ENCODE measurements at places on chromosomes 5 and 9. TPM values are rescaled to one million over a fixed set of nuclear protein-coding genes. Genes with fewer than 3 reads are reported as not detected.

PCDHGB6 gene
- 0.21 TPM for total RNA-seq

SLC4A9 gene
- not detected for total RNA-seq

ZNG1A gene
- 33.7 TPM for total RNA-seq

BTNL3 gene
- total RNA-seq = not detected

SCGB3A2 gene
- not detected for total RNA-seq

ELAVL2 gene
- total RNA-seq = not detected

APC gene
- 44.4 TPM for total RNA-seq

CDK7 gene
- total RNA-seq = 25.4 TPM

DBH gene
- total RNA-seq = not detected

All from naive thymus-derived CD8-positive, alpha-beta T cell (primary cell).